NCI-H187 (cell line): ENCODE measurements at places on chromosomes 2 and 18.

- DNase-seq, result no peak
Measured at GRCh38 chr2:113116100-113116958, 11.1 kb upstream of the IL1RN start.

DNA sequence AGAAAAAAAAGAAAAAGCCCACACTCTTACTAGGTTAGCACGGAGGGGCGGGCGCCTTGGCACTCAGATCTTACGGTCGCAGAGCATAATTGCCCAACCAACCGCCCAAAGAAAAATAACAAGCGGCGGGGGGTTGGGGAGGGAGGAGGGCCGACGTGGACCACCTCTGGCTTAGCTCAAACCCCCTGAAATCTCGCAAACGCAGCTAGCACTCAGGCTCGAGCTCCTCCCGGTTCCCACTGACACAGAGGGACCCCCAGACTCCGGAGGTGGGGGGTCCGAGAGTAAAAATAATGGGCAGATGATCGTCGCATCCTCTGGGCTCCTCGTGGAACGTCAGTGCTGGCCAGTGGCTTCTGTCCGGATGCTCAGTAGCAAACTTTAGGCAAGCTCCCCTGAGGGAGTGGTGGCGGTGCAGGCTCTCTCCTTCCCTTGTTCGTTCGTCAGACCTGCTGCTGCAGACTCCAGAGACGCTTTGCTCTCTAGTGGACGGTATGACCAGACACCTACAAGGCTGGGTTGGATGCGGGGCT is 12.0 kb downstream of the CATIP start:
- no peak for DNase-seq

DNA sequence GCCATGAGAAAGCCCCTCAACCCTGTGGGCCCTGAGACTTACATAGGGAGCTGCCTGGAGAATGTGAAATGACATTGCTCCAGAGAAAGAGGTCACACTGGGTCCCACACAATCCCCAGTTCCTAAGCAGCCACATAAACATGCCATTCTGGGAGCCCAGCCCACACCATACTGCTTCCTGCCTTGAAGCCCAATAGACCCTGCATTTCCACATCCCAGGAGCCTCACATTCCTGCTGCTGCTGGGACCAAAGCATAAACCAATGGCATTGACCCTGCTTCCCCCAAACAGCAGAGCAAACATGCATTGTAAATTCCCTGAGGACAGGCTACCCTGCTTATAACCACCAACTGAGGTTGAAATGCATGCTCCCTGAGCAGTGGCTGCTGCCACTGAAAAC is 1117.6 kb upstream of the SLC39A10 start:
- no peak for DNase-seq

DNA sequence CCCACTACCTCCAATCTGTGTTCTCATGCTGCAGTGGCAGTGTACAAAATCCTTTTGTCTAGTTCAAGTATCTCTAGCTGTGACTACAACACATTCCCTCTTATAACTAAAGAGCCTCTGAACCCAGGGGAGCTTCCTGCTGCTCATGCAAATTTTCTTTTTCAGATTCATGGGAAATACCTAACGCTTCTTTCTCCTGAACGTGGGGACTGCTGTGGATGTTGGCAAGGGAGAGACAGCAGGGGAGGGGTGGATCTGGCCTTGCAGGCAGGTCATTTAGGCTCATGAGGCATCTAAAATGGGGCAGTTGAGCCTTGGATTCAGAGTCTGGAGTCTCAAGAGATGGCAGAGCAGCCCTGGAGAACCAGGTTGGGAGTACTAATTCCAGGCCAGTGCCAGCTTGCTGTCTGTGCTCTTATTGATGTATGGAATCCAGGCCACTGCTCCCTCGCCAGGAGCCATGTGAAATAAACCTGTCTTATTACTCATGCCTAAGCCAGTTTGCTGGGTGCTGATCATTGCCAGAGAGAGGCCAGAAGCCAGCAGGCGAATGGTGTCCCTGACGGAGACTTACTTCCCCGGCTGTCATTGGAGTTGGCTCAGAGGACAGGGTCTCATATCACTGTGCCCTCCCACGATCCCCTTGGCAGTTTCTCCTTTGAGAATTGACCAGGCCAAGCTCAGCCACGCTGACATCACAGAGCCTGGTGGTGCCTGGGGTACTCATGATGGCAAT is 29.2 kb upstream of the TNP1 start:
- no peak for DNase-seq
